ENCODE measurements at places on chromosomes 12 and 14.
A peak's percentile ranks its signal among the peaks of the same experiment; 100 is the strongest.

DNA sequence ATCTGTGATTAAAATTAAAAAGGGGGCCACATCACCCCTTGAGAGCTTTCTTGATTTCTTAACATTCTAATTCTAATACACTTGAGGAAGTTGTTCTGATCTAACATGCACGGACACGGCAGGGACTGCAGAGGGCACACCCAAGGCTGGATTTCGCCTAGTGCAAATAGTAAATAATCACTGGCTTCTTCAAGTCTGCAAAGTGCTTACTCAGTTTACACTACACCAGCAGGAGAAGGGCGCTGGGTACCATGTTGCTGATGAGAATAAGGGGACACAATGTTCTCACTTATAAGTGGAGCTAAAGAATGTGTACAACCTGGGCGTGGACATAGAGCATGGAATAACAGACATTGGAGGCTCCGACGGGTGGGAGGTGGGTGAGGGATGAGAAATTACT, 34.2 kb downstream of the TBX5 start:
- no peak for DNase-seq

GRCh38 chr12:67414011-67414715, 145.0 kb downstream of the CAND1 start:
- no peak for DNase-seq

- no peak for DNase-seq
These were observed 186.6 kb downstream of the PAX9 start for GRCh38 chr14:36848213-36848612.

DNA sequence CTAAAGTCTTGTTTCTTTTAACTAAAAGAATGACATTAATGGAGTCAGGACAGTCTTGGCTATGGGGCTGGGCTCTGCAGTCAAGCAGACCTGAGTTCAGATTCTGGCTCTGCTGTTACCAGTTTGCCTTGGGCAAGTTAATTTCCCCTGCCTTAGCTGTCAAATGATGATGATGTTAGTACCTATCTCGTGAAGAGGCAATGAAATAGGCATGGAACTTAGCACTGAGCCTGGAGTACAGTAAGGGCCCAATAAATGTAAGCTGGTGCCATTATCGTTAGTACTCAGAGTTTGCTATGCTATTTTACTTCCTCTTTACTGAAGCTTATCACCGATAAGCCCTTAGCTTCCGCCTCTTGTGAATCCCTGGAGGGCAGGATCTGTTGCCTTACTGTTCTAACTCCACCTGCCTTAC, 8.5 kb downstream of the FBXW8 start:
- DNase-seq: no peak

DNA sequence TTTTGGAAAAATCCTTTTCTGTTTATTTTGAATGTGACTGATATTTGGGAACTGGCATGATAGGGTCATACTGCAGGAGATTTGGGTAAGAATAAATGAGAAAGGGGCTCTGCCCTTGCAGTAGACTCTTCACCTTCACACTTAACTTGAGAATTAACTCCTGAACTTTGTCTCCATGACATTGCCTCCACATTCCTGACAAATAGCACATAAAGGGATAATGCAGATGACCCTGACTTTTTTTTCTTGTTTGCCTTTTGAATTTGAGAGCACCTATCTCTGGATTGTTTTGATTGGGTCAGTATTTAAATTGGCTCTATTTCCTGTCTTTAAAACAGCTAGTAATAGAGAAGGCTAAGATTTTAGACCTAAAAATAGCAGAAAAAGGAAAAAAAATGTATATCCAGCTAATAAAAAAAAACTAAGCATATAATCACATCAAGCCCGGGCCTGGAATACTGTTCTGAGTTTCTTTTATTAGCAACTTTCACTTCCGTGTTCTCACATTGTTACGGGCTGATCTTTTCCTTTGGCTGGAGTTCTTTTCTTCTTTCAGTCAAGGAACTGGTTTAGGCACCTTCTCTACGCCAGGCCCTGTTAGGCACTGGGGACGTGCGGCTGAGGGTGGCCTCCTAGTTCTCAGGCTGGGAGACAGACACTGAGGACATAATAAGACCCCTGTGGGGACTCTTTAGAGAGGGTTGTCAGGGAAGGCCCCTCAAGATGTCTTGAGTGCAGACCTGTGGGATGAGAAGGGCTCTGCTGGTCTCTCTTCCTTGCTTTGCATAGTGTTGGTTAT, 53.1 kb upstream of the GNPNAT1 start:
- DNase-seq: no peak

DNA sequence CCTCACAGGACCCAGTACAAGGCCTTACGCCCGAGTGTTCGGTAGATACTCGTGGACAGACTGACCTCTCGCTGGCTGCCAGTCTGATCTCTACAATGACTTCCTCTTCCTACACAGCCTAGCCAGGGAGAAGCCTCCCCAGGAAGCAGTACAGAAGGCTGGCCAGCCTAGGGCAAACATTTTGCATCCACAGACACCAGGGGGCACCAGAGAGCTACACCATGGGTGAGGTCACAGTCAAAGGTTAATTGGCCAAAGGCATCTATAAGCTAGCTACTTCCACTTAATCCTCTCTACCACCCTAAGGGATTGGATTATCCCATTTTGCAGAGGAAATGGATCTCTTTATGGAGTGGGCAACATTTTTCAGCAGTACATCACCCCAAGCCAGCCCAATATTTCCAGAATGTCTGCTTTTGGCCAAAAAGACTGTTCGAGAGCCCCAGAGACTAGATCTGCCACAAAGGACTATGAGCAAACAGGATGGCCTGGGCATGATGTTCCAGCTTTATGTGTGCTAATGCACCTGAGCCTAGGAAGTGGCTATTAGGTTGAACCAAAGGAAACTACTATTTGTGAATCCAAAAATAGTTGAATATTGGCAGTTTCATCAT, 14.6 kb upstream of the PNMA1 start:
- DNase-seq: peak; percentile 96

DNA sequence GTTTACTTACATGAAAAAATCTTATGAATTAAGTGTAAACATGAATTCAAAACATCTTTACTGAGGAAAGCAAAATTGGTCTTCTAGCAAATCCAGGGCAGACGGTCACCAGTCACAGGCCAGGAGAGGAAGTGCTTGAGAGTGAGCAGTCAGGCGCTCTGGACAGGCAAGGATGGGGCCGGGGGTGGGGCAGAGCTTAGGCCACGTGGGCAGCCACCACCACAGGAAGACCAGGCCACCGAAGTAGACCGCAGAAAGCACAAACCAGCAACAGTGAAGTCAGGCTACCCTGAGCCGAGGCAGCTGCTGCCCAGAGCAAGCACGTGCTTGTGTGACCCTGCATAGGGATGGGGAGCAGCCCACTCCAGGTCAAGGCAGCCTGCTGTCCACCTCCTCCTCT, 33.5 kb downstream of the SLC6A12 start:
- DNase-seq: no peak

- DNase-seq: no peak
These were observed 1.3 kb downstream of the TM7SF3 start for GRCh38 chr12:27012982-27013255.

DNA sequence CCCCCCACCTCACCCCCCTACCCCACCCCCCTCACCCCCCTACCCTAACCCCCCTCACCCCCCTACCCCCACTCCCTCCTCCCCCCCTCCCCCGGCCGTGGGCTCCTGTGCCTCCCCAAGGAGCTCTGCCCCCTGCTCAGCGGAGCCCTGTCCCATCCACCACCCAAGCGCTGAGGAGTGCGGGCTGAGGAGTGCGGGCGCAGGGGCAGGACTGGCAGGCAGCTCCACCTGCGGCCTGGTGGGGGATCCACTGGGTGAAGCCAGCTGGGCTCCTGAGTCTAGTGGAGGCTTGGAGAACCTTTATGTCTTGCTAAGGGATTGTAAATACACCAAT, 2.3 kb upstream of the JPH4 start:
- no peak for DNase-seq

GRCh38 chr12:52629281-52630007, 11.1 kb upstream of the KRT73 start:
- peak; percentile 22 for DNase-seq

- DNase-seq: no peak
These were observed 184.6 kb upstream of the PZP start for GRCh38 chr12:9392842-9393241.

GRCh38 chr12:95118138-95118787, 44.8 kb upstream of the NR2C1 start:
- no peak for DNase-seq

GRCh38 chr12:106192659-106193393, 54.1 kb upstream of the NUAK1 start:
- no peak for DNase-seq

DNA sequence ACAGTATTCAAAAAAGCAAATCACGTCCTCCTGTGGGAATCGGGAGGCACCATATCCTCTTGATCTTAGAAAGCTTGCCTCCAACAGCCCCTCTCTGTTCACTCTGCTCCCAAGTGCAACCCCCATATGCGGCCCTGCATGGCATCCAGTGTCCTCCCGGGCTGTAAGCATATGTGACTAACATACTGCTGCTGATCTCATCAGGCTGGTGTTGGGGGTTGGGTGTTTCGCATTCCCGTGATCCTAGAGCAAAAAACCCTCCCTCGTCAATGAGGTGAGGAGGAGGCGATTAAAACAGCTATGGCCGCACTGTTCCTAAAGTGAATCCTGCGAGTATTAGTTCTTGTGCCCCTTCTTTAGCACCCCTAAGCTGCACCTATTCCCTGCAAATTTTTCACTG, 28.1 kb upstream of the PPM1A start:
- no peak for DNase-seq

All from stimulated activated CD8-positive, alpha-beta memory T cell treated with anti-CD3 and anti-CD28 coated beads, Interleukin-4, amount 100 ng/mL, for 48 hours (primary cell).